ENCODE measurements at places on chromosomes 6 and 20.

DNA sequence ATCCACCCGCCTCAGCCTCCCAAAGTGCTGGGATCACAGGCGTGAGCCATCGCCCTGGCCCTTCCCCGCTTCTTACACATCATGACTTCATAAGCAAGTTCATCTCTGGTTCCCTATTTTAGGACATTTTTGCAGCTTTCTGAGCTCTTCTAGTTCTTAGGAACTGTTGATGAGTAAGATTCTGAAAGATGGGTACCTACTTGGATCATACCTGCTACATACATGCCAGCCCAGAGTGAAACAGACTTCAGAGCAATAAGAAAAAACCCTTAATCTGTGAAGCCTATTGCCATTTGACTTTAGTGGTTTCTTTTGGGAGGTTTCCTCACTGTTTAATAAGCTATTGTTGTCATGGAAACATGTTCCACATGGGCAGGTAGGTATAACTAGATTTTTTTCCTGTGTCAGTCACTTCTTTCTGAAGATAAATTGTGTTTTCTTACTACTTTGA lies 27.9 kb upstream of the TMEM217 start:
- DNase-seq = peak; percentile 55

- no peak for DNase-seq
Observed at GRCh38 chr20:51801823-51802123, 548 bp downstream of the SALL4 start.

DNA sequence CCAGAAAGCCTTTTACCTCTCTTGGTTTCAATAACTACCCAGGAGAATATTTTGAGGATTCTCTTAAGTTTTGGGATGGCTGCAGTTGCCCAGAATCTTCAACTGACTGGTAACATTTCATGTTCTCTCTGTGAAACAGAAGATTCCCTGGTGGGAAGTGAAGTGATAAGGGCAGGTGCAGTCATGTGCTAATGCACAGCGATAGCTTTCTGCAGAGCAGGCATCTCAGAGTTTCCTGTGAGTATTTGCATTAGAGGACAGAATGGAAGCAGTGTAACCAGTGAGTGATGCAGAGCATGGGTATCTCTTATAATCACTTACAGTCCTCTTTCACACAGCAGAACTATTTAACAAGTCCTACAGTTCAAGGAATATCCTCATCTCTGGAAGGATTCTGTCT lies 76.1 kb downstream of the HCRTR2 start:
- no peak for DNase-seq

DNA sequence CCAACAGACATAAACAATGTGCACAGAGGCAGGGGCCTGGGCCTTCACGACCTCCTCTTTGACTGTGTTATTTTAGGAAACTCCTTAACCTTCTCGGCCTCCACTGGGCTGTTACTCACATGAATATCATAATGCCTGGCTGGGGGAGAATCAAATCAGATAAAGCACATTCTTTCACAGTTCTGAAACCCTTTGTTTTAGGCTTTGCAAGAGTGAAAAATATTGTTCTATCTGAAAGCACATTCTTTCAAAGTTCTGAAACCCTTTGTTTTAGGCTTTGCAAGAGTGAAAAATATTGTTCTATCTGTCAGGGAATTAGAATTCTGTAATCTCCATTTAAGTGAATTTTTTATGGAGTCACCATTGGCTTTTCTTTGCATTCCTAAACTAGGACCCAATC lies 50.7 kb upstream of the SYNDIG1 start:
- DNase-seq = no peak

- no peak for DNase-seq
Observed at GRCh38 chr6:141437011-141437410, 695.7 kb upstream of the GJE1 start.

DNA sequence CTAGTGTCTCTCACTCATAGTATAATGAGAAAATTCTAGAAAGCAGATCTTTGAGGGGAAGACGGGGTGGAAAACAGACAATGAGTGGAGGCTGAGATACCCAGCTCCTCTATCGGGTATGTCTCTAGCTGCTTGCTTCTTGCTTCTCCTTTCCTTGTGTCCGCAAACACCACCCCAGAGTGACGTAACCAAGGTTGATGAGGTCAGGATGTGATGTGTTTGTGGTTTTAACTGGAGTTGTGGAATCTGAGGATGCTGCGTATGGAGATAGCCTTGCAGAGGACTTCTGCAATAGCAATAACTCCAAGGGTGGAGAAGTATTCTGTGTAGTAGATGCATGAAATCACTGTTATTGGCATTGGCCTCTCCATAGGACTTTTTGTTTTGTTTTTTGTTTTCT lies 132.7 kb upstream of the IFNGR1 start:
- DNase-seq = no peak

DNA sequence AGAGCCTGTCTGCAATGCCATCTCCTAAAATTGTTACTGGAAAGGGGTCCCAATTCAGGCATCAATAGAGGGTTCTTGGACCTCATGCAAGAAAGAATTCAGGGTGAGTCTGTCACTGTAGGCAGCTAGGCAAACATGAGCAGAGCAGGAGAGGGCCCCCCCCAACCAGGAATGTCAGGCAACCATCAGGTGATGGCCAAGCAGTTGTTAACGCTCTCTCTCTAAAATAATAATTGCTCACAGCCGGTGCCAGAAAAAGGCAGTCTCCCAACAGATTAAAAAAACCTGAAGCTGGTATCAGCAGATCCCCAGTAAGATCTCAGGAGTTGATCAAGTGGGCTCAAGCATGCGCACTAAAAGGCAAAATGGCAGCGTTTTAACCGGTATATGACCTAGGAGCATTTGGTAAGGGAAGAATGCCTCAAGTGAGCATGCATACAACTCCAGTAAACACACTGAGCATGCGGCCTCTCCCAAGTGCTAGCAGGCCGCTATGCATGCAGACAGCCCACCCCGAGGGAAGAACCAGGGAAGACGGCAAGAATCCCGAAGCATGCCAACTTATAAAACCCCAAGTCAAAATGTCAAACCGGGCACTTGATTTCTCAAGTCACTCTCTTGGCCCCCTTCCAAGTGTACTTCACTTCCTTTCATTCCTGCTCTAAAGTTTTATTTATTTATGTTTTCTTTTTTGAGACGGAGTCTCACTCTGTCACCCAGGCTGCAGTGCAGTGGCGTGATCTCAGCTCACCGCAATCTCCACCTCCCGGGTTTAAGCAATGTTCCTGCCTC lies 44.0 kb upstream of the RNGTT start:
- no peak for DNase-seq

GRCh38 chr6:35468980-35469750 lies 964 bp downstream of the RPL10A start:
- peak; percentile 39 for DNase-seq

DNA sequence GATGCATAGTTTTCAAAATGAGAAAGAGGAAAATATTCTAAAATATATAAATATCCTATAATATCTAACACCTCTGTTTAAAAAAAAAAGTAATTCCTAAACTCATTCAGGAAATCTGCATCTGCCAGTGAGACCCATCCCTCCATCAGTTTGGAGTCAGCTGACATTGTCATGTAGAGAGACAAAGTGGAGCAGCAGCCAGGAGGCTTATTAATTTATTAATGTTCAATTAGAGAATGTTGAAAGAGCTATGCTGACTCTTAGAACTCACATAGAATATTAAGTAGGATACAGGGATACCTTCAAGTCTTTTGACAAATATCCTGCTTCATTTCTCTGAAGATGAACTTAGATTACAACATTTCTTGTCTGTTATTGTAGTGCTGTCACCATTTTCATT lies 12.8 kb upstream of the PERP start:
- no peak for DNase-seq

GRCh38 chr20:17572034-17572638 lies 2.3 kb downstream of the DSTN start:
- no peak for DNase-seq

GRCh38 chr6:35415065-35415891 lies 36.9 kb upstream of the FANCE start:
- DNase-seq = peak; percentile 32

DNA sequence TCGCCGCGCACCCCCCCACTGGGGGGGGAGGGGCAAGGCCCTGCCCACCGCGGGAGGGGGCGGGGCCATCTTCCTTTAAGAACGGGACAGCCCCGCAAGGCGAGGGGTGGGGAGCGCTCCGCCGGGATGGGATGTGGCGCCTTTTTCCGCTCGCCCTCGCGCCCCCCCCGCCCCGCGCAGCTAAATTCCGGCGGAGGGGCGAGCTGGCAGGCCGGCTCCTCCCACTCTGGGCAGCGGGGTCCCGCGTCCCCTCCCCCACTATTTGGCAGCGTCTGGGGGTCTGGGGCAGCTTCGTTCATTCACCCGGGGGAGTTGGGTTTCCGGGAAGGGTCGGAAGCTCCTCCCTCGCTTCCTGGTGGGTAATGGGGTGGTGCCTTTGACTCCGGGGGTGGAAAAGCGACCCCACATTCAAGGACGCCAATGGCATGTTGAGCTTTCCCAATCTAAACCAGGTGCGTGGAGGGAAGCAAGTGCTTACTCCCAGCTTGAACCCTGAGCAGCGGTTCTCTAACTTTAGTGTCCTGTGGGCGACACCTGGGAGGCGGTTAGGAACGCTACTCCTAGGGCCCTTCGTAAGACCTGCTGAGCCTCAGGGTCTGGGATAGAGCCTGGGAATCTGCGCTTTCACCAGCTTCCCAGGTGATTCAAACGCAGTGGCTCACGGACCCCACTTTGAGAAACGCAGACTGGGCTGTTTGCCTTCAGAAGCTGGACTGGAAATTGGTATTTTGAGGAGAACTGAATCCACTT lies 927 bp downstream of the ASXL1 start:
- peak; percentile 81 for DNase-seq

GRCh38 chr6:136763716-136764516 lies 28.4 kb downstream of the MAP3K5 start:
- peak; percentile 88 for DNase-seq

- no peak for DNase-seq
Observed at GRCh38 chr6:53741034-53741823, 53.6 kb upstream of the LRRC1 start.

DNA sequence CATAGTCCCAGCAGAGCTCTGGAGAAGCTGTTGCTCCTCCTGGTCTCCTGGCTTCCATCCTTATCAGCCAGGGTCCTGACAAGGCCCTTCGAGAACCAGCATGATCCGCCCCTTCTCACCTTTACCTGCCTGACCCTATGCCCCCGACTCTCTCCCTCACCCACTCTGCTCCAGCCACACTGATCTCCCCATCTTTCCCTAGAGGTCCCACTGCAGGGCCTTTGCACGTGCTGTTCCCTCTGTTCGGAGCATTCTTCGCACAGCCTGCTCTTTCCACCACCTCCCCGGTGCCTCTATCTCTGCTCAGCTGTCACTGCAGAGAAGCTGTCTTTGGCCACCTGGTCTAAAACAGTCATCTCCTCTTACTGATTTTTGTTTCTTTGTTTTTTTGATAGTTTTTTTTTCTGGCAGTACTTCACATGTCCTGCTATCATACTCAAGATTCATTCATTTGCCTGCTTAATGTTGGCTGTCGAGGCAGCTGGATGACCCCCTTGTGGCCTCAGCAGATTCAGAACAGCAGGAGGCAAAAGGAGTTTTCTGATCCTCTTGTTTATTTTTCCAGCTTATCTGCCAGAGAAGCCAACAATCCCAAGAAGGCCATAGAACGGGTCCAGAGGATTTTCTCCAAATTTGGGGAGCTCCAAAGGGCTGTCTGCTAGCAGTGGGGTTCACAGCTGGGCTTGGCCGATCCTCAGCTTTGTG lies 1.6 kb upstream of the PTGIS start:
- DNase-seq = no peak

DNA sequence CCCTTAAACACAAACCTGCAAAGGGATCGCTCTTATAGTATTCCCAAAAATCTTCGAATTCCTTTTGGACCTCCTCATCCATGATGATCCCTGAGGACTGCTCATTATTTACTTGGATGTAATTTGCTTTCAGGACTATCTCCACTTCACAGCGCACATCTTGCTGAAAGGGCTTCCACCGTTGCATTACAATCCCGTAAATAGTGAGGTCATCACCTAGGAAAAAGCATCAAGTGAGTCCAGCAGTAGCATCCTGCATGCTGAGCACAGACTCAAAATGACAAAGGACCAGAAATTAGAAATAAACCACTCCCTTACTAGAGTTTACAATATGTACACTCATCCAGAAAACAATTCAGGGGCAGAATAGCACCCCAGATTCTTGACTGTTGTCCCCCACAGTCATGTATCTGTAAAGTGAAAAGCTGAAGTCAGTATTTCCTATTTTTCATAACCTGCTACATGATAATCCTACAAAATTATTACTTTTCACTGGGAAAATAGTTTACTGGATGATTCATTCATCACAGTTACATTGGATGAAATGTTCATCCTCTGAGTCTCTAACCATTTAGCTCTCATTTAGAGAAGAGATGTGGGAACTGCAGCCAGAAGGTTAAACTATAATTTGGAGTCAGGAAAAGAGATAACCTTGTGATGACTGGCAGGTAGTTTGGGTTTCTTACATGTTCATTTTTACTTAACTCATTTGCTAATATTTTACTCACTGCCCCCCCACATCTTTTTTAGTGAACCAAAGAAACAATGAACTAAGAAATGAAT lies 17.2 kb downstream of the MCM9 start:
- DNase-seq = no peak

DNA sequence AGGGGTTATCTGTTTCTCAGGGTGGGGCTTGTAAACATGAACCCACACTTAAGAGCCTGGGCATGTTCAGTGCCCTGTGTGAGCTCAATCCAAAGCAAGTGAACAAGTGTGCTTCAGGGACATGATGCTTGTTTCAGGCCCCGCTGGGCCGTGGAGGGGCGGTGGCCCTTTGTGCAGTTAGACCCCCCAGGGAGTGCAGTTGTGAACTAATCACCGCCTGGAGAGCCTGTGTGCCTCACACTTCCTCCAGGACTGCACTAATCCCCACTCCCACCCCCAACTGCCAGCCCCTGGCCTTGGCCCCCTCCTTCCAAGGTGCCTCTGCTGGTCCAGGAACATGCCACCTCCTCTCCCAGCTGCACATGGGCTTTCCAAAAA lies 58.1 kb downstream of the RREB1 start:
- DNase-seq = no peak

GRCh38 chr6:114556846-114557488 lies 214.1 kb upstream of the HS3ST5 start:
- no peak for DNase-seq

DNA sequence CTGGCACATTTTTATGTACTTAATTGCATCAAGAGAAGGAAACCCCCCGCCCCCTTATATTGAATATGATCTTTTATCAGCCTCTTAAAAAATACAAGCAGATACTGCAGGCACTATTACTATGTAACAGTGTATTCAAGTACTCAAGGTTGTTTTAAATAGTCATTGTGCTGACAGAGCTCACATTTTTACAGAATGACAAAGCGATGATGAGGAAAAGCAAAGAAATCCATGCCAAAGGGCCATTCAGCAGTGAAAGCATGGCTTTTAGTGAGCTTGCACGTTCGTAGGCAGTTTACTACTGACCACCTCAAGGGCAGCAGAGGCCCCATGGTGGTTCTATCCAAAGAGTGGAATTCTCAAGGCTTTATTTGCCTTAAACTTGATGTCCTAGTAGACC lies 146.8 kb downstream of the RPS12 start:
- no peak for DNase-seq

DNA sequence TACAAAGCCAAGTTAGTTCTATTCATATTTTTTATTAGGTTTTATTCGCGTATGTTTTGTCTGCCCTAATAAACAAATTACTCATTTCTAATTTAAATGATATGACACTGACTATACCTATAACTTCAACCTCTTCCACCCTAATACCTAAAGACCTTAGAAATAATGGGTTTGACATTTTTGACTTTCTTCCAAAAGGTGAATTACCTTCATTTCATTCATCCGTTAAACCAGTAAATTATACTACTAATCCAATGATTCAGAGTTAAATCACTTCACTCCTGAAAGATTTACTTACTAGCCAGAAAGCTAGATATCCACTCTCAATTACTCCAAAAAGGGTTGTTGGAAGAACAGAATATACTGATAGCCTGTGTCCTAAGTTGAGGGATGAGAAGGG lies 5.2 kb downstream of the MRPS10 start:
- DNase-seq = no peak
